Common myeloid progenitor, CD34-positive (primary cell): ENCODE measurements at places on chromosomes 1 and 21.

- H3K4me1 ChIP-seq = no peaks in the 10 kb centered on the region
- no peak for DNase-seq
- H3K27me3 ChIP-seq = no peaks in the 10 kb centered on the region
- H3K27ac ChIP-seq = no peak overlapping the region
- H3K36me3 ChIP-seq = no peaks in the 10 kb centered on the region
- no peak overlapping the region for H3K4me3 ChIP-seq
Observed at GRCh38 chr1:225119307-225119706, 189.8 kb downstream of the DNAH14 start.

GRCh38 chr1:152197361-152197941 is 26.5 kb downstream of the HRNR start:
- no peaks in the 10 kb centered on the region for H3K4me1 ChIP-seq
- no peak for DNase-seq
- no peak overlapping the region for H3K27ac ChIP-seq
- H3K4me3 ChIP-seq = no peak overlapping the region
- H3K27me3 ChIP-seq = no peaks in the 10 kb centered on the region

- H3K27ac ChIP-seq = no peak overlapping the region
- H3K4me3 ChIP-seq = no peak overlapping the region
- no peaks in the 10 kb centered on the region for H3K36me3 ChIP-seq
- peaks cover 2% of the 10 kb centered on the region for H3K27me3 ChIP-seq
Observed at GRCh38 chr1:7539769-7540175, 231.3 kb upstream of the VAMP3 start.

GRCh38 chr21:31908106-31909031 is 35.5 kb downstream of the HUNK start:
- peaks cover 55% of the 10 kb centered on the region for H3K27me3 ChIP-seq
- H3K36me3 ChIP-seq = no peaks in the 10 kb centered on the region
- no peak for DNase-seq
- H3K4me3 ChIP-seq = no peak overlapping the region

DNA sequence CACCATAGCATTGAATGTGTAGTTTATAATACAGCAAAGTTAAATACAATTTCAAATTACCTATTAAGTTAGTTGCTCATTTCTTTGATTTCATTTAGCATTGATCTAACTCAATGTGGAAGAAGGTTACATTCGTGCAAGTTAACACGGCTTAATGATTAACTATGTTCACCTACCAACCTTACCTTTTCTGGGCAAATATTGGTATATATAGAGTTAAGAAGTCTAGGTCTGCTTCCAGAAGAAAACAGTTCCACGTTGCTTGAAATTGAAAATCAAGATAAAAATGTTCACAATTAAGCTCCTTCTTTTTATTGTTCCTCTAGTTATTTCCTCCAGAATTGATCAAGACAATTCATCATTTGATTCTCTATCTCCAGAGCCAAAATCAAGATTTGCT is at the start of gene ANGPTL3:
Gene ANGPTL3, plus strand, starts transcription at position 240 of the 400 bp plus-strand sequence. Its CDS starts 47 bp downstream, at position 287.
- H3K36me3 ChIP-seq = no peaks in the 10 kb centered on the region
- DNase-seq = no peak
- H3K4me3 ChIP-seq = no peak within 1 kb of the TSS
- H3K27ac ChIP-seq = no peak within 1 kb of the TSS
- no peaks in the 10 kb centered on the region for H3K4me1 ChIP-seq

DNA sequence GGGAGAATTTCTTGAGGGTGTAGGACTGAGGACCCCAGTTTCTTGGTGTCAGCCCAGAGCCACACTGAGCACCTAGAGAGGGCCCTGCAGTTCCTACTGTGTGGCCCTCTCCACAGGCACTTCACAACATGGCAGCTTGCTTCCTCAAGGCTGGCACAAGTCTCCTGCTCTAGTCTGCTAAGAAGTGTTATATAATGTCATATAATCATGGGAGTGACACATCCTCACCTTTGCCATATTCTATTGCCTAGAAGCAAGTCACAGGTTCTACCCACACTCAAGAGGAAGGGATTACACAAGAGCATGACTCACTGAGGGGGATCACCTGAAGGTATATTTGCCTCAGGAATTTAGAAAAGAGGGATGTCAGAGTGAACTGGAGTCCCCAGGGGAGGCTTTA is 5.5 kb upstream of the SNX27 start:
- H3K27ac ChIP-seq = no peak overlapping the region
- no peak overlapping the region for H3K4me3 ChIP-seq
- DNase-seq = peak; percentile 11
- peaks cover 2% of the 10 kb centered on the region for H3K27me3 ChIP-seq
- H3K4me1 ChIP-seq = no peaks in the 10 kb centered on the region
- H3K36me3 ChIP-seq = no peaks in the 10 kb centered on the region

DNA sequence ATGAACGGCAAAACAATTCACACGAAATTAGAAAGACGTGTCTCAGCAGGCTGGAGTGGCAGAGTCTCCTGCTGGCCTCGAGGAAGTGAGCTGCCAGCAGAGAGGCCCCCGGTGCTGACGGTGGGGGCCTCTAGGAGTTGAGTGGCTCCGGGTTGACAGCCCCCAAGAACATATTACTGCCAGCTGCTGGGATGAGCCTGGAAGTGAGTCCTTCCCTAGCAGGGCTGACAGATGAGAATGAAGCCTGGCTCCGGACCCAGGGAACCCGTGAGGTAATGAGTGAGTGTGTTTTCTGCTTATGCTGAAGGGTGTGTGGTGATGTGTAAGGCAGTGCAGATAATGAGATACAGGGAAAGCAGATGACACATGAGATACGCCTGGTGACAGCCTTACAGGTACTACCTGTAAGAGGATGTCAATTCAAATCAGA is 23.5 kb upstream of the LRRC47 start:
- no peak for DNase-seq
- peaks cover 7% of the 10 kb centered on the region for H3K36me3 ChIP-seq
- no peaks in the 10 kb centered on the region for H3K27me3 ChIP-seq

GRCh38 chr1:162629077-162629627 is 3.1 kb upstream of the DDR2 start:
- H3K4me3 ChIP-seq = no peak overlapping the region
- no peaks in the 10 kb centered on the region for H3K4me1 ChIP-seq
- DNase-seq = no peak

DNA sequence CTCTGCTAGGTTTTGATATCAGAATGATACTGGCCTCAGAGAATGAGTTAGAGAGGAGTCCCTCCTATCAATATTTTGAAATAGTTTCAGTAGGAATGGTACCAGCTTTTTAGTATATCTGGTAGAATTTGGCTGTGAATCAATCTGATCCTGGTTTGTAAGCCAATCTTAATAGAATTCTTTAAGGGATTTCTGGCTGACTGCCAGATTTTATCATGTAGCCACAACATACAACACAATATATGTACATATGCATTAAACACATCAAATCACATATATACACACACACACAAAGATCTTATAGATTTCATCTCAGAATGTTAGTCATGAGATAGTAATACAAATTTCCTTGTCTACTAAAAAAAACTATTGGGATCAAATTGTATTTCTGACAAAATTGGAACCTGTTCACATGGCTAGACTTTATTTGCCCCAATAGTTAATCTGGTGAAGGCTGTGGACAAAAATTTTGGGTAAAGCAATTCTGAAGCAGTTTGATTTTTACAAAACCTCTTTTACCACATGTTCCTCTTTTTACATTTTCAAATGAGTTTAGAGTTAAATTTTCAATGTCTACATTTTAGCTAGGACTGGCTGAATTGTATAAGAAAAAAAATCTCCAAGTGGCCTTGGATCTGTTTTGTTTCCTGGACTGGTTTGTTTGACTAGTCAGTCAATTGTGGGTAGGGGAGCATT is 151.7 kb downstream of the FASLG start:
- DNase-seq = peak; percentile 62
- H3K27ac ChIP-seq = no peak overlapping the region
- no peak overlapping the region for H3K4me3 ChIP-seq
- H3K27me3 ChIP-seq = no peaks in the 10 kb centered on the region
- H3K36me3 ChIP-seq = no peaks in the 10 kb centered on the region
- peaks cover 2% of the 10 kb centered on the region for H3K4me1 ChIP-seq

DNA sequence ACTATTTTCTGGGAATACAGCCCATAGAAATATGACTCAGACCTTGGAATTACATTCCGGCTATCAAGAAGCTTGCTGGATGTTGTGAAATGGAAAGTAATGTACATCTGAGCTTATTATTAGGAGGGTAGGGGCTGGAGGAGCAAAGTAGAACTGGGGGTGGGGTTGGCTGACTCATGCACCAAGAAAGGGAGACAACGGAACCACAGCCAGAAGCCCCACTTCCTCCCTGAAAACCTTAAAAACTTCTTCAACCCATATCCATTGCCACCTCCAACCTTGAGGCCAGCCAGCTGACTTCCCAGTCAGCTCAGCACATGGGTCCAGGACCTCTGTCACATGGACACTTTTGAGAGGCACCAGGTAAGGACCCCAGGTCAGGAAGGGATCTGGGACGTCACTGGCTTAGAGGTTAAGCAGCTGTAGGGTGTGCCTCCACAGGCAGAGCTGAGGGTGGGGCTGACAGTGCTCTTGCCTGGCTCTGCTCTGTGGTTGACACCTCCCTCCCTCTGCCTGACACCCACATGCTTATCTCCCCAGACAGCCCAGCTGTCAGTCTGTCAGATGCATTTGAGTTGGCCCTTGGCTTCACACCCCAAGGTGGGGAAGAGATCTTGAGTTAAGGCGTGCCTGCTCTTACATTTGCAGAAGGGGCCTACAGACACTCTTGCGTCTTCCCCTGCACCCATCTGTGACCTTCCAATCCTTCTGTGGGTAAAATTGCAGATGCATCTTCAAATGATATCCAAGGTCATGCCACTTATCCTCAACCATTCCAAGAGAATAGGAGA is 5.7 kb upstream of the ZNF683 start:
- H3K27me3 ChIP-seq = no peaks in the 10 kb centered on the region
- peaks cover 43% of the 10 kb centered on the region for H3K4me1 ChIP-seq
- no peaks in the 10 kb centered on the region for H3K36me3 ChIP-seq
- no peak overlapping the region for H3K4me3 ChIP-seq

GRCh38 chr1:181208083-181208482 is 119.6 kb downstream of the IER5 start:
- no peak overlapping the region for H3K4me3 ChIP-seq
- H3K27ac ChIP-seq = no peak overlapping the region
- H3K36me3 ChIP-seq = no peaks in the 10 kb centered on the region
- peaks cover 12% of the 10 kb centered on the region for H3K27me3 ChIP-seq

DNA sequence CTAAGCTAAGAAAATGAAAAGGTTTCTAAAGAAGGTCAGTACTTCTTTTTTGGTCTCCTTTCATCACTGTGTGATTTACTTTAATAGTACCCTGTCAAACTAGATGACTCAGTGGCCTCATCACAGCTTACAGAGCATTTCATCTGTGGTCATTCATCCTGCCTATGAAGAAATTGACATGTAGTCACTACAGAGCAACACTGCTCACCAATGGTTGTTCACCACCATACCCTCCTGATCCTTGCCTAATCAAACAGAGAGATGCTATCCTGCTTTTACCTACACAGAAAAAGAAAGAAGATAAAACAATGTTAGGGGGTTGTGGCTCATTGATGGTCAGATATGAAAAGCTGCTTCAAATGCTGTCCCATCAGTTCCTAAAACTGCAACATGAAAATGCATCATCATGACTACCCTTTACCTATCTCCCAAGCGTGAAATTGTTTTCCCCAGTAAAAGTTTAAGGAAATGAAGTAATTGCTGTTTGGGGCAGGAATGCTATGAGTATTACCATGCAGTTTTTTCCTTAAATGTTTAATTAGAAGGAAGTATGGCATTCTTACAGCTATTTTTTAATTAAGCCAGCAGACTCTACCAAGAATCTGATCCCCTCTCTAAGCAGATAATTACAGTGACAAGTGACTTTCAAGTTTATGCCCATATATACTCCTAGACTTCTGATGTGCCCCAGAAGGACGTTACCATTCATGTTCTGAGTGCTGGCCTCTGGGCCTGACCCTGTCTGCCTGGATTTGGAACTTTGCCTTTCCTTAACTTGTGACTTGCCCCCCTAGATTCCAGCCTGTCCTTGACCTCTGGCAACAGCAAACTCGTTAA is 46.1 kb upstream of the FBXO28 start:
- H3K36me3 ChIP-seq = no peaks in the 10 kb centered on the region
- no peak overlapping the region for H3K27ac ChIP-seq
- no peak overlapping the region for H3K4me3 ChIP-seq
- DNase-seq = no peak

DNA sequence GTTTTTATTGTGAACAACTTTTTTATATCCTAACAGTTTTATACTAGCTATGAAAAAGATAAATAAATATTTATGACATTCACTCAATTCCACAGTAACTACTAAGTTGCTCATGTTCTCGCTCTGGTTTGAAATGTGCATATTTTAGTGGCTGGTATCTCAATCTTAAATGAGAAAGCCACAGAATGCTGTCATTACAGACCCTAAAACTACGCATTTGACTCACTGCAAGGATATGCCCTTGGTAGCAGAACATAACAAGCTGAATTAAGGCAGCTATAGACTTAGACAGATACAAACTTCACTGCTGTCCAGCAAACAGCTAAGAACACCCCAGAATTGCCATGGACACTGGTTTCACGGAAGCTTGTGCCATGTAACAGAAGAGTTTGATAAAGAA is 19.0 kb downstream of the DAB1 start:
- no peaks in the 10 kb centered on the region for H3K4me1 ChIP-seq
- H3K4me3 ChIP-seq = no peak overlapping the region
- H3K36me3 ChIP-seq = no peaks in the 10 kb centered on the region
- no peak overlapping the region for H3K27ac ChIP-seq
- peaks cover 9% of the 10 kb centered on the region for H3K27me3 ChIP-seq

- no peak overlapping the region for H3K4me3 ChIP-seq
- H3K27ac ChIP-seq = no peak overlapping the region
- no peak for DNase-seq
Observed at GRCh38 chr21:45882645-45883044, 98.9 kb upstream of the COL6A1 start.

DNA sequence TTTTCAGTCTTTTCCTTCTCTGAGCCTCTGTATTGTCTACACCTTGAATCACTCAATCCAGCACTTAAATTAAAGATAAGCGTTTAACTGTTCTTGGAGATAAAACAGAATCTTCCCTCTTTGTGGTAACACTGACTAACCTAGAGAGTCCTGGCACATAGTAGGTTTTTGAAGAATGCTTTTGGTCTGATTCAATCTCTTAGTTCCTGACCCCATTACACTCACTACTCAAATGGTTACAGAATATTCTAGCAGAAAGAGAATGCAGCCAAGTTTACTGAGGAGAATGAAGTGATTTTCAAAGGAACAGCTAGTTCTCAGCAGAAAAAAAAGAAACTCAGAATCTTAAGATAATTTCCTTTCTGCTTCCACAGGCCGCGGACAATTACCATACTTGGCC is 309.2 kb upstream of the PRMT6 start:
- no peaks in the 10 kb centered on the region for H3K36me3 ChIP-seq
- no peaks in the 10 kb centered on the region for H3K27me3 ChIP-seq
- DNase-seq = no peak
- no peak overlapping the region for H3K4me3 ChIP-seq
- H3K4me1 ChIP-seq = no peaks in the 10 kb centered on the region

GRCh38 chr21:16134134-16134533 is 404.4 kb downstream of the USP25 start:
- H3K27ac ChIP-seq = no peak overlapping the region
- DNase-seq = no peak
- H3K27me3 ChIP-seq = no peaks in the 10 kb centered on the region
- no peaks in the 10 kb centered on the region for H3K36me3 ChIP-seq
- H3K4me3 ChIP-seq = no peak overlapping the region
- H3K4me1 ChIP-seq = no peaks in the 10 kb centered on the region

- no peaks in the 10 kb centered on the region for H3K27me3 ChIP-seq
- no peaks in the 10 kb centered on the region for H3K4me1 ChIP-seq
- no peaks in the 10 kb centered on the region for H3K36me3 ChIP-seq
- H3K27ac ChIP-seq = no peak overlapping the region
- no peak overlapping the region for H3K4me3 ChIP-seq
- DNase-seq = no peak
Observed at GRCh38 chr21:32578107-32578691, 7.1 kb downstream of the TCP10L start.

- no peak overlapping the region for H3K4me3 ChIP-seq
- H3K27ac ChIP-seq = no peak overlapping the region
- DNase-seq = no peak
- H3K27me3 ChIP-seq = no peaks in the 10 kb centered on the region
Observed at GRCh38 chr21:17269760-17270159, 243.1 kb upstream of the CXADR start.
